BJ (cell line): ENCODE measurements at places on chromosomes 11 and 22. TPM values are rescaled to one million over a fixed set of nuclear protein-coding genes. Genes with fewer than 3 reads are reported as not detected.

OR6A2 gene
- 0.04 TPM in 1 of 2 replicates, not detected in the other for polyA plus RNA-seq

CDC42EP1 gene
- 19.1 and 36.3 TPM in 2 replicates for polyA plus RNA-seq

SPCS2 gene
- polyA plus RNA-seq = 68.3 and 160 TPM in 2 replicates

SLC6A5 gene
- not detected in 2 replicates for polyA plus RNA-seq
